Neuronal stem cell (in vitro differentiated cells): ENCODE measurements at places on chromosomes 3 and 15.

DNA sequence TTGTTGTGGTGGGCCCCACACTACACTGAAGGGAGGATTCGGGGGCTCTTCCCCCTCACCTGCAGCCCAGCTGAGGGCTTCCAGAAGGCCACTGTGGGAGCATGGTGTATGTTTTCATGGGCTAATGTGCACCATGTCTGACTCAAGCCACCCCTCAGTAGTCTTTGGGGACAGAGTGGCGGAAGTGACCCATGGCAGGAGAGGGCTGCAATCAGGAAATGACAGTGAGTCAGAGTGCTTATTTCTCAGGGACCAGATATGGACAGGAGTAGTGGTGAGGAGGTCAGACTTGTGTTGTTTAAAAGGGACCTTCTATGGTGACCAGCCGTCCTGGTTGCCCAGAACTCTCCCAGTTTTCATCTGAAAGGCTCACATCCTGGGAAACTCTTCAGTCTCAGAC lies 32.8 kb upstream of the SLC9A9 start:
- no peak overlapping the region for H3K27ac ChIP-seq
- no peak for DNase-seq
- H3K36me3 ChIP-seq = no peaks in the 10 kb centered on the region
- no peak overlapping the region for H3K4me3 ChIP-seq
- no peaks in the 10 kb centered on the region for H3K4me1 ChIP-seq
- no peaks in the 10 kb centered on the region for H3K27me3 ChIP-seq

- H3K4me3 ChIP-seq = no peak overlapping the region
- no peak for DNase-seq
- no peak overlapping the region for H3K27ac ChIP-seq
- H3K36me3 ChIP-seq = no peaks in the 10 kb centered on the region
- H3K4me1 ChIP-seq = no peaks in the 10 kb centered on the region
Observed at GRCh38 chr3:172869368-172869771, 118.8 kb downstream of the ECT2 start.

DNA sequence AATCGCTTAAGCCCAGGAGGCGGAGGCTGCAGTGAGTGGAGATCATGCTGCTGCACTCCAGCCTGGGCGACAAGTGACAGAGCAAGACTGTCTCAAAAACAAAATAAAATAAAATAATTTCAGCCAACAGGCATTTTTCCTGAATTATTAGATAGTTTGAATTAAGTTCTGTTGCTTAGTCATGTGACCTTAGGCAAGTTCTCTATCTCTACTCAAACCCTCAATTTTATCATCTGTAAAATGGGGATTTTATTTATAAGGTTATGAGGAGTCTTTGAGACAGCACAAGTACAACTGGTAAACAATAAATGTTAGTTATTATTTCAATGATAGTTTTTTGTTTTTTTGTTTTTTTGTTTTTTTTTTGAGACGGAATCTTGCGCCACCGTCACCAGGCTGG lies 13.0 kb downstream of the SQOR start:
- H3K4me3 ChIP-seq = no peak overlapping the region
- no peaks in the 10 kb centered on the region for H3K4me1 ChIP-seq
- H3K27me3 ChIP-seq = no peaks in the 10 kb centered on the region
- H3K27ac ChIP-seq = no peak overlapping the region
- H3K36me3 ChIP-seq = no peaks in the 10 kb centered on the region
- no peak for DNase-seq

- no peaks in the 10 kb centered on the region for H3K4me1 ChIP-seq
- no peaks in the 10 kb centered on the region for H3K27me3 ChIP-seq
- no peak overlapping the region for H3K4me3 ChIP-seq
- DNase-seq = no peak
Observed at GRCh38 chr3:53140847-53141845, 10.9 kb upstream of the RFT1 start.

GRCh38 chr3:95474338-95474737 lies 1340.1 kb upstream of the EPHA6 start:
- H3K27ac ChIP-seq = no peak overlapping the region
- no peak for DNase-seq
- H3K4me1 ChIP-seq = no peaks in the 10 kb centered on the region
- H3K36me3 ChIP-seq = no peaks in the 10 kb centered on the region
- H3K4me3 ChIP-seq = no peak overlapping the region
- H3K27me3 ChIP-seq = no peaks in the 10 kb centered on the region

- no peak for DNase-seq
- no peak overlapping the region for H3K4me3 ChIP-seq
- peaks cover 10% of the 10 kb centered on the region for H3K4me1 ChIP-seq
Observed at GRCh38 chr15:40796041-40796440, 10.8 kb upstream of the ZFYVE19 start.
